ENCODE measurements at places on chromosomes 7 and 10. TPM values are rescaled to one million over a fixed set of nuclear protein-coding genes. Genes with fewer than 3 reads are reported as not detected.

- DNase-seq: no peak
Observed at GRCh38 chr10:102342458-102342857, 53.0 kb upstream of the NFKB2 start.

- no peak for DNase-seq
Observed at GRCh38 chr7:7157887-7158271, 24.5 kb upstream of the C1GALT1 start.

DNA sequence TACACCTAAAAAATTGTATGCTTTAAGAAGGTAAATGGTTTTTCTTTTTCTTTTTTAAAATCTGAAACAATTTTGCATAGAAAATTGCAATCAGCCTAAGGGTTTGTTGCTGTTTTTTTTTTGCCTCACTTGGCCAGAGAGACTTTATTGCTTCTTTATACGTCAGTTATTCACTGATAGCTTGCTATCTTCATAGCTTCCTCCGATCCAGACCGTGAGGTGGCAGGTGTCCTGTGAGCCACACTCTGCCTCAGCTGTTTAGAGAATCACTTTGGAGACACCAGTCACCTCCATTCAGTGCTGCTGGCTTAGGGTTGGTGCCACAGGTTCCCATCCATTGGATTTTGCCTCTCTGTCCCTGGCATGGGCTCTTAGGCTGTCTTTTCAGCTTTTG, 68.0 kb downstream of the HHEX start:
- DNase-seq: no peak

DNA sequence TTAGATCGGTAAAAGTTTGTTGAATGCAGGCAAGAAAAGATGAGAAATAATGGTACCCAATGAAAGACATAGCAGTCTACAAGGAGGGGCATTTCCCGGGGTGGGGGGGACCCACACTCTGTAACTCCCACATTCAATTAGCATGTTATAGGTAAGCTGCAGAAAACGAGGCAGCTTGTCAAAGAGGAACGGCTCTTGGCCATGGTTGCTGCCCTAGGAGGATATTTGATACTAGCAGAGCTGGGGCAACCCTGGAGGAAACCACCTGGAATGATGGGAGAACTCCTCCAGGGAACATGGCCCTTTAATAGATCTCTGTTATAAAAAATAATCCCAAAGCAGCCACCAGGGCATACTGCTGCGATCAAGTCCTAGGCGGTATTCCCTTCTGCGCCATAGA, 98.5 kb downstream of the EGFR start:
- no peak for DNase-seq

The OR2A1 gene
- total RNA-seq: not detected

GRCh38 chr7:30717181-30717580, 34.8 kb upstream of the INMT start:
- DNase-seq: no peak

The LIPM gene
- not detected for total RNA-seq

The LIPK gene
- total RNA-seq: not detected

The METTL27 gene
- 1.8 TPM for total RNA-seq

GRCh38 chr7:49848211-49848841, 74.9 kb downstream of the VWC2 start:
- no peak for DNase-seq

The EPHA1 gene
- total RNA-seq: 2.2 TPM

The GJD4 gene
- total RNA-seq: not detected

The MGAM2 gene
- 0.09 TPM for total RNA-seq

The IKZF1 gene
- 427 TPM for total RNA-seq

The PEX1 gene
- total RNA-seq: 20.8 TPM

All from activated T-cell treated with anti-CD3 and anti-CD28 coated beads, Interleukin-2, amount 50 U/mL, for 72 hours (primary cell).